ENCODE measurements at places on chromosomes 11 and 22.

GRCh38 chr11:114141863-114142580, 82.5 kb downstream of the ZBTB16 start:
- DNase-seq = no peak

- DNase-seq = no peak
Measured at GRCh38 chr22:24514241-24515026, 19.3 kb downstream of the UPB1 start.

DNA sequence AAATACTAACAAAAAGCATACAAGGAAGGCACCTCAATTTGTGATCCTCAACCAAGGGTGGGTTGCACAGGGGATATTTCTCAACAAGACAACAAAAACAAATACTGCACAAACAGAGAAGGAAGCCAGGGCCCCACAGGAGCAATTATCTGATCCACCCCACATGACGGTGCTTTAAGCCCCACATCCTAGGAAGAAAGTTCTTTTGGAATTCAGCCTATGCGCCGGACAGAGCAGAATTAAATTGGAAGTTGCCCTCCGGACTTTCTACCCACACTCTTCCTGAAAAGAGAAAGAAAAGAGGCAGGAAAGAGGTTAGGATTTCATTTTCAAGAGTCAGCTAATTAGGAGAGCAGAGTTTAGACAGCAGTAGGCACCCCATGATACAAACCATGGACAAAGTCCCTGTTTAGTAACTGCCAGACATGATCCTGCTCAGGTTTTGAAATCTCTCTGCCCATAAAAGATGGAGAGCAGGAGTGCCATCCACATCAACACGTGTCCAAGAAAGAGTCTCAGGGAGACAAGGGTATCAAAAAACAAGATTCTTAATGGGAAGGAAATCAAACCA, 40.6 kb downstream of the OSBP start:
- DNase-seq = no peak

DNA sequence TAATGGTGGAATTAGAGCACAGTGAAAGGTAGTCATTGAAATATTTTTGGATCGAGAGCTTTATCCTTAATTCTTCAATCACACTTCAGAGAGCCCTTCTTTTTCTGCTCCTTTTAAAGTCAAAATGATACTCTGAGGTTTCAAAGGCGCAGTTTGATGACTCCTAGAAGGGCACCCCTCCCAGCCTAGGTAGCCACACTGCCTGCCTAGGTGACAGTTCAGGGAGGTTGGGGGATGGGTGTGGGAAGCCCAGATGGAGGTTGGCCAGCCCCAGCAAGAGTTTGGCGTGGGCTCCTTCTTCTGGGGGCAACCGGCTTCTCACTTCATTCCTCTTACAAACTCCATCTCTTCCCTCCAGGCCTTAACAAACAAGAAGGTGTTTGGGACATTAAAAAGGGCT, 28.6 kb upstream of the PHF21A start:
- DNase-seq = no peak

DNA sequence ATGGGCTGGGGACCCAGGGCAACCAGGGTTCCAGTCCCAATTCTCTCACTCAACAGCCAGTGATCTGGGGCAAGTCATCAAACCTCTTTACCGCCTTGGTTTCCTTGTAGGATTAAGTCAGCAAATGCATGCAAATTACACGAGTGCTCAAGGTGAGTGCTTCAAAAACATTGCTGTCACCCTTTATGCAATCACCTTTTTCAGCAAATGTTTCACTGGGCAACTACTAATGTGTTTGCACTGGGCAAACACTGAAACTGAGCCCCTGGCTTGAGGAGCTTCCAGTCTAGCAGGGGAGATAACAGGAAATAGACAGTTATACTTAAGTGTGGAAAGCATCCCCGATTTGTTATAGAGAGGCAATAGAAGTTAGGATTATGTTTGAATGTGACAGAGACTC, 37.7 kb upstream of the DMC1 start:
- DNase-seq = no peak
